A549 (cell line): ENCODE measurements at places on chromosomes 7 and 10. TPM values are rescaled to one million over a fixed set of nuclear protein-coding genes. Genes with fewer than 3 reads are reported as not detected.
A peak's percentile ranks its signal among the peaks of the same experiment; 100 is the strongest.

- no peak for DNase-seq
Observed at GRCh38 chr7:118737935-118738334, 513.4 kb downstream of the ANKRD7 start.

DNA sequence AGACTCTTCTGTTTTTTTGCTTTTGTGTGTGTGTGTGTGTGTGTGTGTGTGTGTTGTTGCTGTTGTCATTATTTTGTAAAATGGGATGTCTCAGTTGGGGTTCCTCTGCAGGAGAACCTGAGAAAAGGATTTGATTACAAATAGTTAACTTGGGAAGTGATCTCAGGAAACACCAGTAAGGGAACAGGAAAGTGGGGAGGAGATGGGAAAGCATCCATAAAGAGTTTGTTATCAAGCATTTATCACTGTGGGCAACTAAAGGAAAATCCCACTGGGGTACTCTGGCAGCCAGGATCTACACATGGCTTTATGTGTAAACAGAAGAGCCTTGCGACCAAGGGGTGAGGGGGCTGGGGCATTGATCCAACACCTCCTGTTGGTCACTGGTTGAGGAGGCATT is 485.4 kb downstream of the KCNMA1 start:
- DNase-seq = no peak

DNA sequence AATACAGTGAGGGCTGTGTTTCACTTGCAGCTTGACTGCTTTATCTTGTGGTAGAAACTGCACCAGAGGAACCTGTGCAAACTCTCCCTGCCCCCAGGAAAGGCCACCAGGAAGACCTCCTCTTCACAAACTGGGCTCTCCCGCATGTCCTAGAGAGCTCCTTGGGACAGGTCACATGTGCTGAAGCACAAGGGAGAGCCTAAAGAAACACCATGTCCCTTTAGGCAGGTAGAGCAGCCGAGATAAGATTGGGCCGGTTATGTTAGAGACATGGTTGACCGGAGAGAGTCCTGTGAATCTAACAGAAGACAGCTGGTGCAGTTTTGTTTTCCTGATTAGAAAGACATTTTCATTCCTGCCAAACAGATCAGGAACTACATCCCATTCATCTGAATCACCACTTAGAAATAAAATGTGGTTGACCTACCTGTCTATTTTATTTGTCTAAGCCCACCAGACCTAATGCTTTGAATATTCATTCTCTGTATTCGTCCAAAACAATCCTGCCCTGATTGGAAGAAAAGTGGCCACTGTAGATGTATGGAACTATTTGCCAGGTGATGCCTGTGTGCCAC is 224.1 kb downstream of the GLI3 start:
- DNase-seq = no peak

DNA sequence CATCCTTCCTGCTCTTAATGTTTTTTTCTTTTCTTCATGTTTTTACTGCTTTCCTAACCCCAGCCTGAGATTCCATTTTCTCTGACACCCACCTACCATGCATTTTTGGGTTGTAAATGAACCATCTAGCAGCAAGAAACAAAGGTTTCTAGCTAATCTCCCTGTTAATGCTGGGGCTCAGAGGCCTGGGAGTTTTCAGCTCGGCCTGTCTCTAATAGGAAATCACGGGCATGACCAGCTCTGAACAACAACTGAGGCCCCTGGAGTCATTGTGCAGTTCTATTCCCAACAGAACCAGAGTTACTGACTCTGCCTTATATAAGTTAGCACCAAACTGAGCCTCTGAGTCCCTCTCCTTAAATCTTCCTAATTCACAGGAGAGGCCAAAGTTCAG is 134.8 kb downstream of the CFAP58 start:
- DNase-seq = no peak

DNA sequence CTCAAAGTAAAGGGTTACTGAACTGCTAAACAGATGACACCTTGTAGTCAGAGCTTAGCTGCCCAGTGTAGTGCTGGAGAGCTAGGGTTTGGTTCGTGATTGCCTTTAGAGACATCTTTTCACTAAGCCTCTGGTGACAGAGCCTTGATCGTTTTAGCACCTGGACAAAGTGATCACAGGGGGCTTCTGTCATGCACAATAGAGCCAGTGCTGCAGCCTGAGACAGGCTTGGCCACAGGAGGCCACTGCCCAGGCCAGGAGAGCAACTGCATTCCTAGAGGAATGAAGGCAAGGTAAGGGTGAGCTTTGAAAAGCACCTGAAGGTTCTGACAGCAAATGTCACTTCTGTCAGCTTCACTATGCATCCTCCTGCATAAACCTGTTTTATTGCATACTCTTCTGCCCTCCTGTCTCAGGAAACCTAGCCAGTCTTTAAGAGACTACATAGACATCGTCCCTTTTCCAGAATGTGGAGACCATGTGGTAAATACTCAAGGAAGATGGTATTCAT is 122.9 kb downstream of the NPY start:
- no peak for DNase-seq

CPXM2 gene
- polyA plus RNA-seq = not detected in 3 replicates

DNA sequence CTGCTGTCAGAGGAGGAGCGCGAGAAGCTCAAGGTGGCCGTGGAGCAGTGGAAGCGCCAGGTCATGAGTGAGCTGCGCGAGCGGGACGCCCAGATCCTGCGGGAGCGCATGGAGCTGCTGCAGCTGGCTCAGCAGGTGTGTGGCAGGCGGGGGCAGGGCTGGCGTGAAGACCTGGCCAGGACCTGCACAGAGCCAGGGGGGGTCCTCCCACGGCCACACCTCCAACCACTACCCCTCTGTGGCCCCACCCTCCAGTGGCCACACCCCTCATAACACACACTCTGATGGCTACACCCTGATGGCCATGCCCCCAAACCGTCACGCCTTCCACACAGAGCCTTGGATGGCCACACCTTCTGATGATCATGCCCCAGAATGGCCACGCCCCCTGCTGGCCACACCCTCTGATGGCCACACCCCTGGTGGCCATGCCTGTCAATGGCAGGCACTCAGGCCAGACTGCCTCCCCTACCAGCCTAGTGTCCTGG is 23.4 kb upstream of the DPYSL4 start:
- peak; percentile 79 for DNase-seq
